ENCODE measurements at places on chromosomes 2 and 18. TPM values are rescaled to one million over a fixed set of nuclear protein-coding genes. Genes with fewer than 3 reads are reported as not detected.

Gene DLX2
- 0.26 TPM for total RNA-seq

GRCh38 chr2:231017231-231017598, 20.1 kb upstream of the C2orf72 start:
- DNase-seq, result no peak

DNA sequence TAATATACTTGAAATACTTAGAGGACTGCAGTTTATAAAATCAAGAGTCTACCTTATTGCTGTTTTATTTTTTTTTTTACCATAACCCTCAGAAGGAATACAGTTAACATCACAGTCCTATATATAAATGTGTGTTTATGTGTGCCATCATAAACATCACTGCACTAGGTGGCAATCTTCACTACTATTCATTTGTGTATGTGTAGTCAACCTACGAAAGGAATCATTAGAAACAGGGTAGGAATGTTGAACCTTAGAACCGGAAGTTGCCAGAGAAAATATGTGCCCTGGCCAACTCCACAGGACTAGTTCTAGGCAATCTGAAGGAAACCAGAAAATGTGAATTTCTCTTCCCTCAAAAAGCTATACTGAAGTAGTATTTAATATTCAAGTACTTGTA, 3.4 kb downstream of the GEN1 start:
- DNase-seq, result no peak

Gene GMCL1
- 28.0 TPM for total RNA-seq

Gene FNDC4
- total RNA-seq, result not detected

- DNase-seq, result no peak
These were observed 1071.9 kb upstream of the CHAC2 start for GRCh38 chr2:52695731-52696130.

GRCh38 chr2:168356477-168356835, 99.6 kb upstream of the CERS6 start:
- DNase-seq, result no peak

GRCh38 chr18:31101183-31102024, 817 bp downstream of the DSC2 start:
- no peak for DNase-seq

DNA sequence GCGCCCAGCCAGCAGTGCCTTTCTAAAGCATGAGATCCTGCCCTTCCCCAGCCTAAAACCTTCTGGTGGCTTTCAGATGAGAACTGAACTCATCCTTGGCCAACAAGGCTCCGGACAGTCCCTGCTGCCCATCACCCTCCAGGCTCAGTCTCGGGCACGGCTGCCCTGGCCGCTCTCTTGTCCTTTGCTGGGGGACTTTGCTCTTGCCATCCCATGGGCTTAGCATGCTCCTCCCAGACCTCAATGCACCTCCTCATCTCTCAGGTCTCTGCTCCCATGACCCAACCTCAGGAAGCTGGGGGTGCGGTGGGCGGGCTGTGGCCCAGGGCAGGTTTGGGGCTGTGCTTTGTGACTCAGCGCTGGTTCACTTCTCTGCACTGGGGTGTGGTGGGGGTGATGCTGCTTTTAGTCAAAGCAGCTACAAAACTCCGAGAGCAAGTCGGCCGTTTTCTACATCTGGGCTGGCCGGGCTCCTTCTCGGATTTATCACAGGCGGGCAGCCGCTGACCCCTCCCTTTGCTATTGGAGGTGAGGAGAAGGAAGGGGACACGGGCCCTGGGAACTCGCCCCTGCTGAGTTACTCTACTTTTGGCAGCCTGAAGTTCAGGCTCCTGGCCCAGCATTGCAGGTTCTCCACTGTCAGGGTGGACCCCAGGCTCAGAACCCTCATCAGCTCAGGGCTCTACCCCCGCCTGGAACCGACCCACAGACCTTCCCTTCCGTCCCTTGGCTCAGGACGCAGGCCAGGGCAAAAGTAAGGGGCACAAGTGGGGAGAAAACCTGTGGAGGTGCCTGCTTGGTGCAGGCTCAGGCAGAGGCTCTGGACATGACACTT, 90.6 kb upstream of the TAF1B start:
- peak; percentile 90 for DNase-seq

Gene IGFBP2
- 33.5 TPM for total RNA-seq

- DNase-seq, result no peak
These were observed 600.0 kb upstream of the SLC39A10 start for GRCh38 chr2:195057001-195057400.

- no peak for DNase-seq
These were observed 41.5 kb downstream of the BIN1 start for GRCh38 chr2:127065299-127065939.

DNA sequence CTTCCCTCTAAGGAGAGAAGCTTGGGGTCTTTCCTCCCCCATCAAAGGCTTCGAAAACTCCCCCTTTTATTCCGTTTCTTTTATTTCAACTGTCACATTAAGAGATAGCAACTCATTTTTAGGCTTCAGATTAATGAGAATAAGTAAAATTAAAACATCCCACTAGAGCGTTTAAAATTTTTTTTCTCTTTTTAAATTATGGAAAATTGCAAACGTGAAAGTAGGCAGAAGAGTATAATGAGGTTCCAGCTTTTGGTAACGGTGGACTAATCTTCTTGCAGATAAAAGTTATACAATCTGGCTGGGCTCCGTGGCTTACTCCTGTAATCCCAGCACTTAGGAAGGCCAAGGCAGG, 21.9 kb upstream of the RMP24 start:
- peak; percentile 32 for DNase-seq

Gene CACNB4
- 0.31 TPM for total RNA-seq

GRCh38 chr2:86233436-86233835, 34.2 kb downstream of the MRPL35 start:
- no peak for DNase-seq

- DNase-seq, result no peak
These were observed 577.2 kb upstream of the HNMT start for GRCh38 chr2:137387044-137387443.

- DNase-seq, result peak; percentile 24
These were observed 64.6 kb downstream of the CD226 start for GRCh38 chr18:69882965-69883668.

DNA sequence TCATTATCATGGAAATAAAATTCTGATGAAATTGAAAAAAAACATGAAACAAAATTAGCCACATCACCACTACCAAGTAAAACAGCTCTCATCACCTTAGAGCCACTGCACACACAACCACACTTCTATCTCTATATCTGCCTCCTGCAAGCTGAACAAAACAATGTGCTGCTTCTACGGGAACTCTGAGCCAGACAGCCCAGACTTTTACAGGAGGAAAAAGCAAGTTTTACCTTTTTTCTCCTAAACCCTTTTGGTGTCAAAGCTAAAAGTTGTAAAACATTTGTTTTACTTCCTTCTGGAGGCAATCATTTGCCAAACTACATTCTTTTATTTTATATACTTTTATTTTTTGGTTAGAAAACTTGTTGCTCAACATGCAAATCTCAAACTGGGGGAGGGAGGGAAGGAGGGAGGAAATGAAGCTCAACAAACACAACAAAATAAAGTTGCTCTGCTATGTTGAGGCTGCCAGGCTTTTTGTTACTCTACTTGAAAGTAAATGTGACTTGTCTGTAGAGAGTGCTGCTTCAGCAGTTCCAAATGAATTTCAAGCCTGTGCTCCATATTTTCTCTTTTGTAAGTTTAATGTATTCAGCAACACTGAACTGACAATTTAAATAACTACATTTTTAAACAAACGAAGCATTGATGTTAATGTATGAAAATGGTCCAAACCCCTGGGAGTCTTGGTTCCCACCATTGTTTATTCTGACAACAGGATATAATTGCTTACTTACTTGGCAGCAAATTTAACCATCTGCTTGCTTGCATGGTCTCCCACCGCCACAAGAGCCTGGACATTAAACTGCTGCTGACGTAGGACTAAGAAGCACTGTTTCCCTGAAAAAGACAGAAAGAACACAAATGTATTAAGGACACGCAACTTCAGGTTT, 24.5 kb downstream of the DARS1 start:
- DNase-seq, result peak; percentile 83

DNA sequence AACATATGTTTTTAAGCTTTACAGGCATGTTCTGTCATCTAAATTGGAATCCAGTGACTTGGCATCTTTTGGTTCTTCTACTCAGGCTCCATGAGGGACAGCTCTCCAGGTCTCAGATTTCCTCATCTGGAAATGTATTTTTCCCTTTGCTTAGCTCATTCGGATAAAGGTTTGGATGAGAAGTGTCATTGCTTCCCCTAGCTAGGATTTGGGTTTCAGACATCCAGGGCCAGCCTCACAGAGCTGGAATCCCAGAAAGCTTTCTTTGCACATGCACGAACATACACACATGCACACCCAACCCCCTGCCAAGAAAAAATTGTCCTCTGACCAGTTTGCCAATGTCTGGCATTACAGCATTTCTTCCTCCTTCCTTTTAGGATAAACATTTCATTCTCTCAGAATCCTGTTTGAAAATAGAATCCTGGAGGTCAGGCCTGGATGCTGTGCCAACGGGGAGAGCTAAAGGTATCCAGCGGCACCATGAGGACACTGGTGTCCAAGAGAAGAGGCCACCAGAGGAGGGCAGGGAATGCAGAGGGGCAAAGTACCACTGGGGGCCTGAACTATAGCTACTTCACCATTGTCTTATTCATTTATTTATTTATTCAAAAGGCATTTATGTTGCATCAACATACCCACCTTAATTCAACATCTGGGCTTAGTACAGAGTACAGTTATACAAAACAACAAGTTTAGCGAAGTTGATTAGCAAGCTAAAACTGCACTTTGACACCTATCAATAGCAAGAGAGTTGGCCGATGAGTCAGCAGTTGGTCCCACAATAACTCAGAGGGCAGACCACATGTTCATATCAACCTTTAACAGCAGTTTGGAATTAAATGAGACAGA, 97.9 kb upstream of the ATL2 start:
- no peak for DNase-seq

Gene SEMA4F
- total RNA-seq, result 3.5 TPM

Gene IRS1
- total RNA-seq, result 4.8 TPM

Gene AKAIN1
- total RNA-seq, result not detected

- DNase-seq, result no peak
These were observed 30.5 kb downstream of the OLA1 start for GRCh38 chr2:174217869-174218268.

DNA sequence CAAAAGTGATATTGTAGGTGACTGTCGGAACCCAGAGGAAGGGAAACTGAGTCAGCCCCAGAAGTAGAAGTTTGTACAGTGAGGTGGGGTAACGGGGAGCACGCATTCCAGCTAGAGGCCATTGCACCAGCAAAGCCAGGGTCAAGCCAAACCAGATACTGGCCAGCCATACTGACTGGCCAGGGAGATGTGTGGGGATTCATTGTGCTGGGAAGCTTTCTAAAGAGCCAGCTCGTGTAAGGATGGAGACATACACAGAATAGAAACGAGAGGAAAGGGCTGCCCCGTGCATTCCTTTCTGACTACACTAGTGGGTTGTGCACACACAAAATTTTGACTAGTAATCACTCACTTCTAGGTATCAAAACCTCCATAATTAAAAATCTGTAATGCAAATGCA, 175.3 kb upstream of the PID1 start:
- DNase-seq, result no peak

DNA sequence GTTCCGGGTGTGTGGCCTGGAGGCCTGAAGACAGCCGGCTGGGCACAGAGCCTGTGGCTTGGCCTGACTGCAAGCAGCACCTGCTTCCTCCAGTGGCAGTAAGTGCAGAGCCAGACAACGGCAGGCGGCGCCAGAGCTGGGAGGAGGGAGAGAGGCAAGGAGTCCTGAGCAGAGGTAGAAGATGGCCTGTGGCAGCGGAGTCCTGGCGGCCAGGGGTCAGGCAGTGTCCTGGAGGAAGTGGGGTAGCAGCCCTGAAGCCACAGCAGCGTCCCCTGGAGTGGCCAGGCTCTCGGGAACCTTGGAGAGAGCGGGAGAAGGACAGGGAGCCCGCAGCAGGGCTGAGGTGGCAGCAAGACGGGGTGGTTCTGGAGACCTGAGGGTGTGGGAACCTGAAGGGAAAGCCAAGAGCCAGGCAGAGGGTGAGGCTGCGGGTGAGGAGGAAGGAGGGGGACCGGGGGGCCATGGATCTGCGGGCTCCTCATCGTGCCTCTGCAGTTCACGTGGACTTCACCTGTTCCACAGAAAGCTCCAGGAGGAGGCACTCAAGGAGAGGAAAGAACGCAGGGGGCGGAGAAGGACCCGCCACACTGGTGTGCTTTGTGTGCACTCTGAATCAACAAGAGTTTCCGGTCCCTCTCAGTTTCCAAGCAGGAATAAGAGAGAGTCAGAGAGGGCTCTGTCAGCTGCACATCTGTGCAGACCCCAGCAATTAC, 85.9 kb downstream of the USP40 start:
- no peak for DNase-seq

GRCh38 chr2:238403632-238404405, 22.9 kb upstream of the ASB1 start:
- no peak for DNase-seq

GRCh38 chr2:239224199-239224570, 176.6 kb downstream of the HDAC4 start:
- no peak for DNase-seq

GRCh38 chr2:10285556-10286198, 17.0 kb upstream of the HPCAL1 start:
- no peak for DNase-seq

GRCh38 chr2:135373702-135374101, 157.3 kb downstream of the ZRANB3 start:
- DNase-seq, result no peak

Gene SPP2
- total RNA-seq, result not detected

Gene CRYGC
- not detected for total RNA-seq

DNA sequence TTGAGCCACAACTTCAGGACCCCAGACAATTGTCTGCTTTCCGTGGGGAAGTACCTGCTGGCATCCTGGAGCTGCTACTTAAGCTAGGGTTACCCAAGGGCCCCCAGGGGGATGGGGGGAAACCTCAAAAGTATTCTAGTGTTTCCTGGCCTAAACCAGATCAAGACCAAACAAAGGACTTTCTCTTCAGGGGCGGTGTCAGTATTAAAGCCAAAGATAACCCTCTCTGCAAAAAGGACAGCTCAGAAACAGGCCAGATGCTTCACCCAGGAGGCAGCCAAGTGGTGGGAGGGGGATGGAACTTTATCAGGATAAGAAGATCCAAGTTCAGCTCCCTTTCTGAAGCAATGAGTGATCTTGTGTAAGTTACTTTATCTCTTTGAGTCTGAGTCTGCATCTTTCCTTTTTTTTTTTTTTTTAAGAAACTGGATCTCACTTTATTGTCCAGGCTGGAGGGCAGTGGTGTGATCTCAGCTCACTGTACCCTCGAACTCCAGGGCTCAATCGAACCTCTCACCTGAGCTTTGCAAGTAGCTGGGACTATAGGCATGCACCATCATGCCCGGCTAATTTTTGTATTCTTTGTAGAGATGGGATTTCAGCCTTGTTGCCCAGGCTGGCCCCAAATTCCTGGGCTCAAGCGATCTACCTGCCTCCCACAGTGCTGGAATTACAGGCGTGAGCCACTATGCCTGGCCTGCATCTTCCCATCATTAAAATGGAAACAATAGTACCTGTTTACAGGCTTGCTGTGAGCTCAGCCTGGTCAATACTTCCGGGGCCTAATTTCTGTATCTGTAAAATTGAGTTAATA, 151.8 kb upstream of the PTPRM start:
- no peak for DNase-seq

Gene FAM161A
- 4.5 TPM for total RNA-seq

Gene HOXD4
- not detected for total RNA-seq

DNA sequence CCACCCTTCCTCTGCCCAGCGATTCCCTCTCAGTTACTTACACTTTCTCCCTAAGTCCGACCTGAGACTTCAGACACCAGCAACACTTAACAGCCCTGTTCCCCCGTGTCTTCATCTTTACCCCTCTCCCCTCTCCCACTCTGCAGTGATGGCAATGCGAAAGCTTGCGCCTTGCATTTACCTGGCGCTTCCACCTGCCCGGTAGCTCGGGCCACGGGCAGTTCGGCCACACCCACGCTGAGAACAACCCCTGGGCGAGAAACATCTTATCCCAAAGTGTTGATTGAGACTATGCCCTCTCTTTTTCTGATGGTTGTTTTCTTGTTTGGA, 558 bp downstream of the DNAJC10 start:
- DNase-seq, result no peak

Gene RAB6C
- total RNA-seq, result not detected

Gene KRTCAP3
- 4.6 TPM for total RNA-seq

All from activated CD4-positive, alpha-beta T cell treated with anti-CD3 and anti-CD28 coated beads, Interleukin-2, amount 10 ng/mL, durations not matched to agents 24 days and 14 days (primary cell).